Left ventricle myocardium inferior (tissue), 1 donor: ENCODE measurements at places on chromosomes 6 and 20. TPM values are rescaled to one million over a fixed set of nuclear protein-coding genes. Genes with fewer than 3 reads are reported as not detected.

DNA sequence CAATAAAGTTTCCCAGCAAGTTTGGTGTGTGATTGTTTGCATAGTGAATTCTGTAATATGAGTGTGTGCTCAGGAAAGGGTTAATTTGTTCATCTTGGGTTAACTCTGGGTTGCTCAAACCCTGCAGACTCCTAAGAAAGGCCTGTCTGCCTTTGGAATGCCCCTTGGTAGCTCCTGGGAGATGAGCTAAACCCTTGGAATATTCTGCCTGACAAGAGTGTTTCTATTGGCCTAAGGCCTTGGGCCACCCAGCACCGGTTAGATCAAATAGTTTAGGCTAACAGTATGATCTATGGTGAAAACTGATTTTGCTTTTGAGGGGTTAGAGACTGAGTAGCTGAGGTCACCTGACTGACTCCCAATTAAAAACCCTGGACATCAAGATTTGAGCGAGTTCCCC lies 248.3 kb downstream of the GRM1 start:
- no peak for DNase-seq

DNA sequence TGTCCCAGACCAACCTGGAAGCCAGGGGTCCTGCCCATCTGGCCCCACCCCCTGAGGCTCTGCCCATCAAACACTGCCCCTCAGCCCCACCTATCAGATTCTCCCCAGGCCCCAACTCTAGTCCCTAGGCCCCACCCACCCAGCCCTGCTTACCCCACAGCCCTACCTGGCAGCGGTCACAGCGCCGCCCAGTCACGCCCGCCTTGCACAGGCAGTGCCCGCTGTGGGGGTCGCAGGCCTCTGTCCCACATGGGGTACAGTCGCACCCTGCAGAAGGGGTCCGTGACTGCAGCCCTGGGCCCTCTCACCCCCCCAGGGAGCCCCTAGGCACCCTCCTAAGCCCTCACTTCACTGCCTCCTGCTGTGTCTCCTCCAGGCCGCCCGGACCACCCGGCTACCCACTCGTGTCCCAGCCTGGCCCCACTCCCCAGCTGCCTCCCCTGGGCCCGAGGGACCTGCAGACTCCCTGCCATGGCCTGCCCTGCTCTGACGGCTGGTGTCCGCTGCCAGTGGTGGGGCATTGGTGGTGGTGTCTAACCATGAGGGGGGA lies 19.8 kb downstream of the ADRM1 start:
- no peak for DNase-seq

GRCh38 chr20:5069141-5069806 lies 50.5 kb downstream of the PCNA start:
- DNase-seq = no peak

The CTCFL gene
- not detected for total RNA-seq

DNA sequence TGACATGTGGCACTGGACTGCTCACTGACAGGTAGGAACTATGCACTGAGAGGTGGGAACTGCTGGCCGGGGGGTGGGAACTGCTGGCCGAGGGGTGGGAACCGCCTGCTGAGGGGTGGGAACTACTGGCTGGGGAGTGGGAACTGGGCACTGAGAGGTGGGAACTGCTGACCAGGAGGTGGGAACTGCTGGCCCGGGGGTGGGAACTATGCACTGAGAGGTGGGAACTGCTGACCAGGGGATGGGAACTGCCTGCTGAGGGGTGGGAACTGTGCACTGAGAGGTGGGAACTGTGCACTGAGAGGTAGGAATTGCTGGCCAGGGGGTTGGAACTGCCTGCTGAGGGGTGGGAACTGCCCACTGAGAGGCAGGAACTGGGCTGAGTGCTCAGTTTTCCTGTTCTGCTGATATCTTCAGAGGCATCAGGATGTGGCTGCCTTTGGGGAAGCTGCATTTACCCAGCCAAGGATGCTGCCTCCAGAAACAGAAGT lies 90.2 kb downstream of the THBS2 start:
- DNase-seq = no peak

The SAPCD1 gene
- not detected for total RNA-seq

DNA sequence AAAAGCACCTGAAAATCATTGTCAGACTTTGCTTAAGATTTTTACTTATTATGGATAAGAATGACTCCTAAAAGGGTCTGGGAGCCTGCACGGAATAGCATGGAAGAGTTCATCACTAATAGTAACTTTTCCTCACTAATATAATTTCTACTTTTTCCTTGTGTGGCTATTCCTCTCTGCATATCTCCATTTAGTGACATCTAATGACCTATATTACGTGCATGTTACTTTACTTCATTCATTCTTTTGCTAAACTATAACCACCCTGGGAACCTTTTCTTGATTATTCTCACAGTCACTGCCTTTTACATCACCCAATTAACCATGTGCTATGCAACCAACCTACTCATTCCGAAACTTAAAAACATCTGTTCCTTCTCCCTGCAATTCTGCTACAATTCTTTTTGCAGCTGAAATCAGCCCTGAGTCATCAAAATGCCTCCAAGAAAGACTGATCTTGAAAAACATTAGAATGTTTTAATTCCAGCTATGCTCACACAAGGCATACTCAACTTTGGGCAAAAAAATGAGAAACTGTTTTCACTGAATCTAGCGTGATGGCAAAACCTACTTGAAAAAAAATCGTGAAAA lies 313.3 kb downstream of the RNGTT start:
- DNase-seq = no peak

- peak; percentile 26 for DNase-seq
These were observed 89.0 kb downstream of the SLX4IP start for GRCh38 chr20:10524034-10524476.

The NINL gene
- total RNA-seq = 1.8 TPM

The FABP7 gene
- not detected for total RNA-seq

DNA sequence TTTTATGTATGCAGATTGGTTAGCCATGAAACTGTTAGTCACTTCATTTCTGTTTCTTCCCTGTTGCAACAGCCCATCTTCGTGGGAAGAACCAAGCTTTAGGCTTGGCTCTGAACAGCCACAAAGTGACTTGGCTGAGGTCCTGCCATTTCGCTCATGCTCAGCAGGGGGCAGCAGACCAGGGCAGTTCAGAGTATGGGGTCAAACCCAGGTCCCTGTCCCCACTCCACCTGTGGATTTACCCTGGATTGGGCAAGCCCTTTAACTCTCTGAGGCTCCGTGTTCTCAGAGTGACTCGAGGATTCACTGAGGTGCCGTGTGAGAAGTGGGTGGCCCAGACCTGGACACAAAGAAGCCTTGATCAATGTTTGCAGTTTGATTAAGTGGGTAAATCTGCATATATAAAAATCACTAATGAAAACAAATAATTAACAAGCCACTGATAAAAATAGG lies 19.8 kb upstream of the MAP1LC3A start:
- DNase-seq = peak; percentile 48
